ENCODE measurements at places on chromosomes 5 and 9. TPM values are rescaled to one million over a fixed set of nuclear protein-coding genes. Genes with fewer than 3 reads are reported as not detected.

The BRINP1 gene
- polyA plus RNA-seq: not detected

The OTP gene
- polyA plus RNA-seq: not detected

The C8G gene
- polyA plus RNA-seq: 0.27 TPM

The SPAAR gene
- 1.1 TPM for polyA plus RNA-seq

The TPPP gene
- 8.4 TPM for polyA plus RNA-seq

The SLC22A5 gene
- polyA plus RNA-seq: 11.9 TPM

The SLC34A1 gene
- 0.10 TPM for polyA plus RNA-seq

The CDKN2A gene
- polyA plus RNA-seq: not detected

The BTNL9 gene
- 20.8 TPM for polyA plus RNA-seq

The LHX3 gene
- polyA plus RNA-seq: 0.28 TPM

The SLCO6A1 gene
- polyA plus RNA-seq: 1.0 TPM

The C5orf58 gene
- polyA plus RNA-seq: 0.48 TPM

The ADGRV1 gene
- 0.84 TPM for polyA plus RNA-seq

The TLR4 gene
- 5.6 TPM for polyA plus RNA-seq

The PRR7 gene
- 1.3 TPM for polyA plus RNA-seq

The PCDHGA8 gene
- polyA plus RNA-seq: 0.58 TPM

The PCDHA1 gene
- 0.05 TPM for polyA plus RNA-seq
